ENCODE measurements at places on chromosomes 2 and 18. TPM values are rescaled to one million over a fixed set of nuclear protein-coding genes. Genes with fewer than 3 reads are reported as not detected.

- no peak for DNase-seq
Measured at GRCh38 chr2:159188449-159188848, 98.1 kb downstream of the WDSUB1 start.

DNA sequence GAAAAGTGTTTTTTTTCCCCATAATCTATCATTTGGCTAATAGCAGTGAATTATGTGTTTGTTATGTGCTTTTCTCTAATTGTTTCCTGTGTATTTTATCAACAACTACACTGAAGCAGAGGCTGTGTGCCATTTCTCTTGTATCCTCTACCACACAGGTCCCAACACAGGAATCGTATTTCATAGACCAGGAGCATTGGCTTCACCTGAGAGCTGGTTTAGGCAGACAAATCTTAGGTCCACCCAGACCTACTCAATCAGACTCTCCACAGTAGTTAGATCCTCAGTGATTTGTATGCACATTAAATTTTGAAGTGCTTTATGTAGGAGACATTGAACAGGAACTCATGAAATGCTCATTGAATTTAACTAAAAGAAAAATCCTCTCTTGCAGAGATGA lies 109.2 kb downstream of the FSHR start:
- DNase-seq, result no peak

DNA sequence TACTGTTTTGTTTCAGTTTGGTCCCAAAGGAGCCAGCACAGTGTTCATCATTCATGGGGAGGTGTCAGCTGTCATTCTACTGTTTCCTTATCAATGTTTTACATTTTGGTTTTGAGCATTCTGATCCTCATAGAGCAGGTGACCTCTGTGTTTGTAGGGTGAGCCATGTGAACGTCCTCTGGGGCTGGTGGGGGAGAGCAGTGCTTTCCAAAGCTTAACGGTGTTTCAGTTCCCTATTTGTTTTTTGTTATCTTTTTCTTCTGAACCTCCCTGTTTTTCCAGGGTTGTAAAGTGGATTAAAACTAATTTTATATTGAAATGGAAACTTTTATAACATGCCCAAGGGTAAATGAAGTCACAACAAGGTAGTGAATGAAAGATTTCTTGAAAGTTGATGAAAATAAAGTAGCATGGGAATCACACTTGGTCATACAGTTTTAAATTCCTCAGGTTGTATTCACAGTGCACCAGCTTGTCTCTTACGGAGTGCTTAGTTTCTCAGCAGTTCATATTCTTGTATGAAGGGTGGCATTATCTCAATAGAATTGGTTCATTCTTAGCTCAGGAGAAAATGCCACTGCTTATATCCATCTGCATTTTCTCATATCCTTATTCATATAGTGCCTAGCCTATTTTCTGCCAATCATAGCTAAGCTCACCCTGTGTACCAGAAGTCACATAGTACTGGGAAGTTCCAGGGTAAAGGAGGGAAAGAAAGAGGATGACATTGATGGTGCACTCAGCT lies 54.5 kb downstream of the MAP4K4 start:
- DNase-seq, result no peak

DNA sequence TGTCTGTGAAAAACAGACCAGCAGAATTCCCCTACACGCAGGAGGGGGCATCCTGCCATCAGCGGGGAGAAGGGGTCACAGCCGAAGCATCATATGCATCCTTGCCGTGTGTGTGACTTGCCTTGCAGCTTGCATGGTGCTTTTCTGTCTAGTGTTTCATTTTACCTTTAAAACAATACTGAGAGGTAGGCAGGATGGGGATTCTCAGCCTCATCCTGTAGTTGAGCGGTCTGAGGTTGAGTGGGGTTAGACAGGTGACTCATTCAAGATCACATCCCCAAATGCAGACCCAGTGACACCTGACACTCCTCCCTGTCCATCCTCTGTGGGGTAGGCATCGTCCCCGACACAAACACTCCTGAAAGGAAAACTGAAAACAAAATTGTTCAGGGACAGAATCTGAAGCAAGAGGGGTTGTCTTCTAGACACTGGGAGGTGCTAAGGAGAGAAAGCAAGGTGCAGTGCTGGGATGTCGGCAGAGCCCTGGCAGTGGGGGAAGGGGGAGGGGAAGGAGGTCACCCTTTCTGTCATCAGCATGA lies 7.9 kb downstream of the ARL4C start:
- DNase-seq, result peak; percentile 52

GRCh38 chr2:85861180-85861579 lies 27.6 kb downstream of the ST3GAL5 start:
- no peak for DNase-seq

DNA sequence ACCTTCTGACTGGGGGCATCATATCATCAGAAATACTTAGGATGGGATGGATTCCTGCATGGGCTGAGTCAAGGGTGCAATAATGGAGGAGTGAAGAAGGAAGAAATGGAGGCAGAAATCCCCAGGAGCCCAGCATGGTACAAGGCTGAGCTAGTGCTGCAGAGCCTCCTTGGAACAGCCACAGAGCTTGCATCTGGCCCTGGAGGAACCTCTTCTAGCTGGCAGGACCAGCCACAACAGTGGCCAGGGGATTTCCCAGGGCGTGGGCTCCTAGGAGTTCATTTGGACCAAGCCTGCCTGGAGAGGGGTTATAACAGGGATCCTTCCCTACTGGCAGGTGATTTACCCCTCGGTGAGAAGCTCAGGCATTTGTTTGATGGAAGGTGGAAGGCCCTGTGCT lies 4.7 kb upstream of the IL37 start:
- no peak for DNase-seq

DNA sequence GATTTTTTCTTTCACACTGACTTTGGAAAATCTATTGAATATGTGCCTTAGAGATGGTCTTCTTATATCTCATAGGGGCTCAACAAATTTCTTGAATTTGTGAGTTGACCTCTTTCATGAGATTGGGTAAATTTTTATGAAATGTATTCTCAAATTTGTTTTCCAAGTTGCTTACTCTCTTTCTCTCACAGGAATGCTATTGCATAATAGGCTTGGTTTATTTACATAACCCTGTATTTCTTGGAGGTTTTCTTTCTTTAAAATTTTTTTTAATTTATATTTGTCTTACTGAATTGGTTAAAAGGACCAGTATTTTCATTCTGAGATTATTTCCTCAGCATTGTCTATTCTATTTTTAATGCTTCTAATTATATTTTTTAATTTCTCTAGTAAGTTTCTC lies 917.1 kb downstream of the DPP10 start:
- DNase-seq, result no peak

- peak; percentile 47 for DNase-seq
Measured at GRCh38 chr2:219099329-219099728, 38.6 kb upstream of the IHH start.

DNA sequence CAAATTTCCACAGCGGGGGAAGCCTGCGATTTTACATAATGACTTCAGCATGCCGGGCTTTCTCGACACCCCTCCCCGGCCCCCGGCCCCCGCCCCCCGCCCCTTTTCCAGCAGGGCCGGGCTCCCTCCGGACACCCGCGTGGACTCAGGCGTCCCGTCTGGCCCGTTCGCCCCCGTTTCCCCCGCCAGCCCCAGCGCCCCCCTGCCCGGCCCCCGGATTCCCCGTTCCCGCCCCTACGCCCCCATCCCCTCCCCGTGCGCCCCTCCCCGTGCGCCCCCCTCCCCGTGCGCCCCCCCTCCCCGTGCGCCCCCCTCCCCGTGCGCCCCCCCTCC lies 456 bp upstream of the NFATC1 start:
- no peak for DNase-seq

- peak; percentile 69 for DNase-seq
Measured at GRCh38 chr18:25503567-25504081, 151.7 kb upstream of the ZNF521 start.

DNA sequence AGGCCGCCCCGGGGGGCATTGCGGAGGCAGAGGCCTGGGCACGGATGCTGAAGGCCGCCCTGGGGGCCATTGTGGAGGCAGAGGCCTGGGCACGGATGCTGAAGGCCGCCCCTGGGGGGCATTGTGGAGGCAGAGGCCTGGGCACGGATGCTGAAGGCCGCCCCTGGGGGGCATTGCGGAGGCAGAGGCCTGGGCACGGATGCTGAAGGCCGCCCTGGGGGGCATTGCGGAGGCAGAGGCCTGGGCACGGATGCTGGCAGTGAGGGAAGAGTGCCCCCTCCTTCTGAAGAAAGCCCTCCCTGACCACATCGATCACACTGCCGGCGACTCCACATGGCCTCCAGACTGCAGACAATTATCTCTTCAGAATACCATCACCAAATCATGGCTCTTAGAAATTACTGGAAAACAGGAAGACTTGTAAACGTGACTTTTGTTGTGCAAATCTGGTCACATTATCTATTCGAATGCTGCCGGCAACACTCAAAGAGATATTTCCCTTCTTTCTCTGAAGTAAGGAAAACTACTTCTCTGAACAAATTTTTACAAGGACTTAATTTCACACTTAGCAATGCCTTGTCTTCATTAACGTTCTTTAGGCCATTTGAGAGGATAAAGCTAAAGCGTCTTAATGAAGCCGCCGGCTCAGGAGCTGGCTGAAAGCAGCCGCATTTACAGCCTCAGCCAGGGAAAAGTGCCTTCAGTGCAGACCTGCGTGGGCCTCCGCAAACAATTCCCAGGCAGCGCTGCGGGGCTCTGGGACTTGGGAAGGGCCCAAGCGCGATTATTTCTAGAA lies 18.1 kb upstream of the SNTG2 start:
- no peak for DNase-seq

DNA sequence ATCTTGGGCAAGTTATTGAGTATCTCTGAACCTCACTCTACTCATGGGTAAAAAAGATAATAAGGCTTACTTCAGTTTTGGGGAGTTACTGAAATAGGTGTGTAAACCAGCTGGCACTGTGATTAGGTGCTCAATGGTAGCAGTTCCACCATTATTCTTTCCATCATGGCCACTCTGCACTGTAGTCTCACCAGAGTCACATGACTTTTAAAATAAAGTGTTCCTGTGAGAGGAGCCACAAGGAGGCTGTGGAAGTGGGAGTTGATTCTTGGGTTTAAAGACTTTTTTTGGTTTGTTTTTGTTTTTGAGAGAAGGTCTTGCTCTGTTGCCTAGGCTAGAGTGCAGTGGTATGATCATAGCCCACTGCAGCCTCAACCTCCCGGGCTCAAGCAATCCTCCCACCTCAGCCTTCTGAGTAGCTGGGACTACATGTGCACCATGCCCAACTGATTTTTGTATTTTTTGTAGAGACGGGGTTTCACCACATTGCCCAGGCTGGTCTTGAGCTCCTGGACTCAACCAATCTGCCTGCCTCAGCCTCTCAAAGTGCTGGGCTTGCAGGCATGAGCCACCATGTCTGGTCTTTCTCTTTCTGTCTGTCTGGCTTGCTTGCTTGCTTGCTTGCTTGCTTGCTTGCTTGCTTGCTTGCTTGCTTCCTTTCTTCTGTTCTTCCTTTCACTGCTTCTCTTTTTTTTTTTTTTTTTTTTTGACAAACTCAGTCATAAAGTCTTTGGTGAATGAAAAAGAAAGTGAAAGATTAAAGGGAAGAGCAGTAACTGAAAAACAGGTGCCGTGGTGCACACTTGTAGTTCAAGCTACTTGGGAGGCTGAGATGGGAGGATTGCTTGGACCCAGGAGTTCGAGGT lies 21.2 kb upstream of the ACVR1 start:
- no peak for DNase-seq

- DNase-seq, result no peak
Measured at GRCh38 chr2:192011196-192011595, 164.3 kb upstream of the CAVIN2 start.

DNA sequence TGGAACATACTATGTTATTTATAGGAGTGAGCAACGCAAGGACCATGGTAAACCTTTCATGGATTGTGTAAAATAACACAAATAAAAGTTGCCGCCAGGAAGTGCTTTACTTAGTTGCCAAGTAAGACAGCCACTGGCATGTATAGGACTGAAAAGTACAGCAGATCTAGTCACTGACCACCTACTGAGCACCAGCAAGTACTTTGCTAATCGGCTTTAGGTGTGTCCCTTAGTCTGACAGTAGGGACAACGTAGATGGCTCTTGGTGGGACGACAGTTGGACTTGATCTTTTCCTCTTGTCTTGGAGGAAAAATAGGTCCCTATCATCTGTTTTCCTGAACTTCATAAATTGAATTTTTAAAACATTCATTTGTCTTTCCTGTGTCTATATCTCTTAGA lies 13.6 kb upstream of the CXXC1 start:
- no peak for DNase-seq

DNA sequence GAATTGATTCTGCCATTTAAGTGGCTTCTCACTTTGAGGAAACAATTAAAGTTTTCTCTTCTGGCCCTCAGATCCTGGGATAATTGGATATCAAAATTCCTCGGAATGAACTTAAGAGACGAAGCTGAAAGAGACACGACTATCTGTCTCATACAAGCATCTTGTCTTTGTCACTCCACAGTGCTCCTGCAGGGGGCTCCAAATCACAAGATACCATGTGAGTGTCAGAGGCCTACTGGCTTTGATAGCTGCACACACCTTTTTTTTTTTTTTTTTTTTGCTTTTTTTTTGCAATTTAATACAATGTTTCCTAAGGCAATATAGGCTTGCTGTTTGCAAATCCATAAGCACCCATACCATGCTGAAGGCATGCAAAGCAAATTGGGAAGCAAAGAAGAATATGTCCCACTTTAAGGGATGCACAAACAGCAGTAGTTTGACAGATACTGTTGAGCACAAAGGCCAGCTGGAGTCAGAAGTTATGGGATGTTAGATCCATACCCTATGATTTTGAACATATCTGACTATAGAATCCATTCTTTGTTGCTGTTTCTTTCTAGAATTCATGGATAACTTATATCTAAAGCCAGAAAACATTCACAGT lies 109.0 kb upstream of the CBLN2 start:
- DNase-seq, result peak; percentile 16

DNA sequence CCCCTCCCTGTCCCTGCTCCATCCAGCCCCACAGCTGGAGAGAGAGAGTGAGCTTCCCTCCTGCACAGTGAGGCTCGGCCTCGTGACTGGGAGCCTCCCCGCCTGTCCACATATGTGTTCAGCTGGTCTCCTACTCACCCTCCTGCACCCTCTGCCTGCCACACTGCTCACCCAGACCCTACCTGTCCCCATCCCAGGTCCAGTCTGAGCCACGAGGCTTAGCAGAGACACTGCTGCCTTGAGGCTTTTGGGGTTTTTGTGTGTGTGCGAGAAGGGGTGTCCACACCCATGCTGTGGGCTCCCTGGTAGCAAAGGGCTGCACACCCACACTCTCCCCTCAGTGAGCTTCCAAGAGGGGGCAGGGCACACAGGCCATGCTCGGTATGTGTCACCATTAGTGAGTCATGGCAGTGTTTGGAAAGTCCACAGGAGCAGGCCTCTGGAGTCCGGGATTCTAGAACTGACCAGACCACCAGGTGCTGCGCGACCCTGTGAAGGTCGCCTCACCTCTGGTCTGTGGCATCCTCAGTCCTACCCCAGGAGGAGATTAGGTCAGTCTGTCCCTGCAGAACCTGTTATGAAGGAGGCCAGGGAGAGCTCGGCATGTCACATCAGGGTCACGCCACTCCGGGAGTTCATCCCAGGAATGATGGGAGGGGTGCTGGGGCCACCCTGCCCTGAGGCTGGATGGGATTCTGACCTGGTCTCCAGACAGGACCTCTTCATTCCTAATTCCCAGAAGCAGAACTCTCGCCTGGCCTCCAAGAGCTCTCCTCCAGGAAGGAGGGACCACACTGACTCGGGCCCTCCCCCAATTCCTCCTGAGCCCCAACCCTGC lies 39.9 kb upstream of the SMAD7 start:
- peak; percentile 47 for DNase-seq

The OXER1 gene
- not detected for total RNA-seq

The SEPTIN10 gene
- 31.5 TPM for total RNA-seq

The RFTN2 gene
- not detected for total RNA-seq

The PAIP2B gene
- 0.10 TPM for total RNA-seq

The SPDYA gene
- 0.19 TPM for total RNA-seq

The SPOPL gene
- total RNA-seq, result 15.8 TPM

The LBX2 gene
- 4.0 TPM for total RNA-seq

The PUM2 gene
- total RNA-seq, result 18.7 TPM
